Activated gamma-delta T cell treated with anti-CD3 and anti-CD28 coated beads, Interleukin-2, amount 50 U/mL, for 16 hours (primary cell): ENCODE measurements at places on chromosomes 4 and X.

GRCh38 chrX:151754641-151755215 is 20.2 kb downstream of the CNGA2 start:
- no peak for DNase-seq

GRCh38 chr4:37884855-37885487 is 5.9 kb upstream of the TBC1D1 start:
- no peak for DNase-seq

- no peak for DNase-seq
Observed at GRCh38 chr4:158810487-158811215, 41.8 kb downstream of the FNIP2 start.

- DNase-seq, result no peak
Observed at GRCh38 chr4:117479673-117480072, 394.3 kb upstream of the TRAM1L1 start.

GRCh38 chr4:115213716-115214115 is 100.3 kb upstream of the NDST4 start:
- DNase-seq, result no peak

DNA sequence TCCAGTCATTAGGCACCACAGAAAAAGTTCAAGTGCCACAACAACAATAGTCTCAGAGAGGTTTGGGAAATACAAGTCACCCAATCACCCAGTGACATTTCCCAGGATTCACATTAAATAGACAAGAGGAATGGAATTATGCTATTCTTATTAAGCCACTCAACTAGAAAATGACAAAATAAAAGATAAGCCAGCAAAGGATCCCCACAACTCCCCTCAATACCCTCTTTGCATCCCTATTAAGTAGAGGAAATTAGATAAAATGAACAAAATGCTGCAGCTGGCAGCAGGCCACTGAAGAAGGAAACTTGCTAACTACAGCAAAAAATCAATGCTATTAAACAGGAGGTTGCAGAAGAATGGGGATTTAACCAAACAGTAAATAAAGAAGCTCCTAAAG is 35.3 kb upstream of the RPS6KA6 start:
- no peak for DNase-seq
